CD4-positive, alpha-beta T cell treated with Interleukin-15 for 4 hours (primary cell): ENCODE measurements at places on chromosomes 11 and 22.

DNA sequence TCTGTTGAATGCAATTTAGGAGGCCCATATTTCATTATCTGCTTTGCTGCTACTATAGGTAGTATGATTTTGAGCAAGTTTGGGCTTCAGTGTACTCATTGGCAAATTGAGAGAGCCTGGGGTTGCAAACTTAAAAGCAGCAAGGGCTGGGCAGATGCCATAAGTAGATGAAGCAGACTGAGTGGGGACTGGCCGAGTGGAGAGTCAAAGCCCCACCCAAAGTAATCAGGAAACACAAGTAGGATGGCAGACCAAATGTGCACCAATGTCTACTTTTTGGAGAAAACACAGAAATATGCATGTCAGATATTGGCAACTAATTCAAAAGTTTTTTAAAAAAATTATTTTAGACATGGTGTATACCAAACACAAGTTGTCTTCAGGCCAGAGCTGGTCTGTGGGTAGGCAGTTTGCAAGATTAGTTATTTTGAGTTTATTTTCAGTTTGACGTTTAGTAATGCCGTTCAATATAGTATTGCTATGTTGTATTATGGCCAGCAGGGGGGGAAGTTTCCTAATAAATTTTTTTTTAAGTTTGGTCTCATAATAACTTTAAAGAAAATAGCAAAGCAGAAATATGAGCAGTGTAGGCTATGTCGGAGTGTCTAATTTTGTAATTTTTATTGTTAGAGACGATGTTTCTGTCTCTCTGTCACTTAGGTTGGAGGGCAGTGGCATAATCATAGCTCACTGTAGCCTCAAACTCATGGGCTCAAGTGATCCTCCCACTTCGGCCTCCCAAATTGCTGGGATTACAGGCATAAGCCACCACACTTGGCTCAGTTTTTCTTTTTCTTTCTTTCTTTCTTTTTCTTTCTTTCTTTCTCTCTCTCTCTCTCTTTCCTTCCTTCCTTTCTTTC is 105.1 kb downstream of the HIPK3 start:
- DNase-seq: peak; percentile 48

- no peak for DNase-seq
Measured at GRCh38 chr22:49727191-49727880, 100.3 kb downstream of the BRD1 start.

DNA sequence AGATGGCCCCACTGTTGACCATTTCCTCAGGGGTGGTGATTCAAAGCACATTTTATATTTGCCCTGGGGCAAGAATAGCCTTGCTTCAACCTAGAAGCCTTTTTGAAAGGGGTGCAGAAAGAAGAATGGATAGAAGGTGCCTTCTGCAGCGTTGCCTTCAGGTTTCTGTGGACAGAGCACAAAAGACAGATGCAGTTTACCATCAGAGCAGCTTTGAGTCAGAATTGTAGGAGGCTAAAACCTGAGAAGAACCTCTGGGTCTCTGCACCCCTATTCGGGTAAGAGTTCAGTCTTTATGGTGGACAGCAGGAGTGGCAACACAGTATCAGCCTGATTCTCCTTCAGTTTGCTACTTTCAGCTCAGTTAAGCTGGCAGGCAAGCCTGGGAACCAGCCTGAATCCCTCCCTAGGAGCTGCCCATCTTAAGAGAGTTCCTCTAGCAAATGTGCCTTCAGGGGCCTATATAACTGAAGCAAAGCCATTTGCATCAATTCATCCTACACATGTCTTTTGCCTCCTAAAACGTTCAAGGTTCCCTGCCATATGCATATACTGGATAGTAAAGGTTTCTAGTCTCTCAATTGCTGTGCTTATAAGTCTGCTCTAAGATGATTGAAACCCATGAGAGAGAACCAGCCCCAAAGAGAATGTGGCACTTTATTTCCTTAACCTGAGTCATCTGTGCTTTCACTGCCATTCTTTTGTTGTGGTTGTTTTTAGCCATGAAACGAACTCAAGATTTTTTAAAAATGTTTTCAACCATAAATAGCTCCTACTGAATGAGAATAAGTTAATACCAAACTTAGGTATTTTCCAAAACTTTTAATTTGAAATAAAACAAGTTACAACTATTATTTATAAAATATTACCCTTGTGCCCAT is 123.0 kb downstream of the TRIM44 start:
- no peak for DNase-seq

DNA sequence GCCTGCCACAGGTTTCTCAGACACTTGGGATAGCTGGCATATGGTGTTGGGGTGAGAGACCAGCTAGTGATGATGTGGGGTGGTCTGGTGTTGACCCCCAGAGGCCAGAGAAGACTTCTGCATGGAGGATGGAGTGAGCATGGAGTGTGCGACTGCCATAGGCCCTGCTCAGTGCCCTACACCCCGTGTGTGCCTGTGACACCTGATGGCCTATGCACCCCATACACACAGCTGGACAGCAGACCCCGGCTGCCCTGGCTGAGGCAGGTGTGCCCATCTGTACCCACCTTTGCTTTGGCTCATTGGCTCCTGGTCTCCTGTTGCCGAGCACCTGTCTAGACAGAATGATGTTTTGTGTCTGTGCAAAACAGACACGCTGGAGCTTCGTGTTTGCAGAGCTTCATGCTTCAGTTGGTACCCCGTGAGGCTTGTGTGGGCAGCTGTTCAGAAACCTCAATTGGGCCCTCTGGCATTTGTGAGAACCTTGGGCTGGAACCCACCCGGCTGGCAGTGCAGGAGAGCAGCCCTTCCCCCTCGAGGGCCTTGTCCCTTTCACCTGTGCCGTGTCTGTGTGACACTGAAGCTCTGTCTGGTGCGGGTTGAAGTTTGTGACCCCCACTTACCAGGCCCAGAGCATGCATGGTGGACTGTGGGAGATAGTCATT is 27.6 kb downstream of the BCR start:
- DNase-seq: no peak

DNA sequence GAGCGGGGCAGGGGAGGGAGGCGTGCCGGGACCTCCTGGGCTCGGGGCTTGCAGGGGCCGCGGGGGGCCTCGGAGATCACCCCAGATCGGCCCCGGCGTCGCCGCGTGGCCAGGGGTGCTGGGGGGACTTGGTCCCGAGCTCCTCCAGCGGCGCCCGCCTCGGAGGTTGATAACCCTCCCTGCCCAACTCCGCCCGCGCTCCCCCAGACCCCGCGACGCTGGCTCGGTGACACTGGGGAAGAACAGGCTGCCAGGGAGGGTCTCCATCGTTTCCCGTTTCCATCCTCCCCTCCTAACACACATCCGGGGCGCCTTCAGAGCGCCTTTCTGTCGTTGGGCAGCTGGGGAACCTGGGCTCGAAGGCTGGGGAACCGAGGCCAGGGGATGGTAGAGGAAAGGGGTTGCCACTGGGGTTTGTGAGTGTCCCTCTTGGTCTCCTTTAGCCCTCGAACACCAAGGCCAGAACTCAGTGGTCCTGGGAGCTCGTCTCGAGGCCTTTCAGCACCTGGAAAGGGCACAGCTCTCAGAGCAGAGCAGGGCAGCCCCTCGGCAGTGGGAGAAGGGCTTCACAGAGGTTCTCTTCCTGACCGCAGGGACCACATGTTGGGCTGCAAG is 431 bp downstream of the SLC37A2 start:
- no peak for DNase-seq

DNA sequence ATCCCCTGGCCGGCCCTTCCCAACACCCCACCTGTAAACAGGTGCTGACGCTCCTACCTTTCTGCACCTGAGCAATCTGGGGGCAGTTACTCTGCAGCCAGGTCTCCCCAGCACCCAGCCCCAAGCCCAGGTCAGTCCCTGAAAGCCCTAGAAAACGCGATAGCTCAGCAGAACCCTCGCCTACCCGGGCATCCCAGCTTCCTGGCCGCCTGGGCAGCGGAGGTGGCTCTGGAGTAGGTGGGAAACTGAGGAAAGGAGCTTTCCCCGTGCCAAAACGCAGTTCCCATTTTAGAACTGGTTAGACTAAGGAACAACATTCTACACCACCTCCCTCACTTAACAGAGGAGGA is 445 bp downstream of the SYTL2 start:
- DNase-seq: no peak

- DNase-seq: no peak
Measured at GRCh38 chr11:6328321-6328720, 8.0 kb upstream of the CAVIN3 start.

GRCh38 chr11:14455648-14456430 is 43.8 kb downstream of the COPB1 start:
- DNase-seq: no peak

GRCh38 chr11:76659672-76660532 is 10.6 kb downstream of the LRRC32 start:
- DNase-seq: no peak

- DNase-seq: no peak
Measured at GRCh38 chr11:16194566-16194965, 161.8 kb downstream of the SOX6 start.

- DNase-seq: no peak
Measured at GRCh38 chr22:43152003-43152356, 621 bp downstream of the TSPO start.

DNA sequence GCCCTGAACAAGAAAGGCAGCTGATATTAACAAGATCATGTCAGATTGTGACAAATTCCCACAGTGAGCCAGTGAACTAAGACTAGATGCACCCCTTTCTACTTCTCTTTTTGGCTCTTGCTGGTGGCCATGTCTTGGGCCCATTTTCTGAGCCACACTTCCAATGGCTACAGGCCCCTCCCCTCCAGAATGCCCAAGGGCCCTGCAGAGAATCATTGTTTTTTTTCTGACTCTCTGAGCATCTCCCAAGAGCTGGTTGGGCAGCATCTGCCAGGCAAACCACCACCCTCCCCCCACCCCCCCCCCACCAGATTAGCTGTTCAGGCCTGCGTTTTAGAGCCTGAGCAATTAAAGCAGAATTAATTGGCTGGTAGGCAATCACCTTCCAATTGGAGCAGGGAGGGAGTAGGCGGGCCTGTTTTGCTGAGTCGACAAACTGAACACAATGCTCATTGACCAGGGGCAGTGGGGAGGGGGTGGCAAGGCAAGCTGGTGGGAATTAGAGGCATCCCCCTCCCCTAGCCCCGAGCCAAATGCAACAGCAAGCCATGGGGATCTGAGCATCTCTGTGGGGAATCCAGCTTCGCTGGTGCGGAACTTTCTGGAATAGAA is 541.4 kb downstream of the MN1 start:
- no peak for DNase-seq

- no peak for DNase-seq
Measured at GRCh38 chr11:18108254-18108653, 2.4 kb upstream of the SAAL1 start.

DNA sequence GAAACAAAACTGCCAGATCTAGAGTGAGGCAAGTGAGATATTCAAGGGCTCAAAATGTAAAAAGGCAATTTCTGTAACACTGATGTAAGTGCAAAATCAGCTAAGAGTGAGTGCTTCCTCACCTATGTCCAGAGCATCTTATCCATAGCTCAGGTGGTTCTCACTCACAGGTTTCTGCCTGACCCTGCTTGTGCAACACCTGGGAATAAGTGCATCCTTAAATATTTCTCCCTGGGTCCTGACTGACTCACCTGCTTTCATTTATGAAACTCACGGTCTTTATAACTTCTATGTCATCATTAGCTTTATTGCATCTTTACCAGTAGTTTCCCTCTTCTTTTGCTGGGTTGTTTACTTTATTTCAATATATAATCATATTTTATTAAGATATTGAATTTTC is 260.6 kb downstream of the CNTN5 start:
- no peak for DNase-seq

DNA sequence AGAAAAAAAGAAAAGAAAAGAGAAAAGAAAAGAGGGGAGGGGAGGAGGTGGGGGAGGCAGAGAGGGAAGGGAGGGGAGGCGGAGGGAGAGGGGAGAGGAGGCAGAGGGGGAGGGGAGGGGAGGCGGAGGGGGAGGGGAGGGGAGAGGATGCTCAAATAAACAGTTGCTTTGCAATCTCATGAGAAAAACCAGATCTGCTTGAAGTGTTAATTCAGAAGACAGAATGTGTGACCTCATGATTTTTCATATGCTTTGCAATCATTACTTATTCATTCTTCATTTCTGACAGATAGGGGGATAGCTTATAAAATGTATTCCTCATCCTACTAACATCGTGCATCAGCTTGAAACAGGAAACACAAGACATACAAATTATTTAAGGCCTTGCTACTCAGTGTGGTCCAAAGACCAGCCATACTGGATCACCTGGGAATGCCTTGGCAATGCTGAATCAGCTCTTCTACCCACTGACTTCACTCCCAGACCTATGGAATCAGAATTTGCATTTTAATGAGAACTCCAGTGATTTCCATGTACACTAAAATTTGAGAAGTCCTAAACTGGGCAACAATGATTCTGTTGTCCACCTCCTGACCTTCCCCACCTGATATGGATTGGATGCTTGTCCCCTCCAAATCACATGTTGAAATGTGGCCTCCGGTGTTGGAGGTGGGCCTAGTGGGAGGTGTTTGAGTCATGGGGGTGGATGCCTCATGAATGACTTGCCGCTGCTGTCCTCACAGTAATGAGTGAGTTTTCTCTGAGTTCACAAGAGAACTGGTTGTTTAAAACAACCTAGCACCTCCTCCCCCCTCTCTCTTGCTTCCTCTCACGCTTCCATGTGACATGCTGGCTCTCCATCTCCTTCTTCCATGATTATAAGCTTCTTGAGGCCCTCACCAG is 69.2 kb downstream of the CCDC34 start:
- DNase-seq: no peak

DNA sequence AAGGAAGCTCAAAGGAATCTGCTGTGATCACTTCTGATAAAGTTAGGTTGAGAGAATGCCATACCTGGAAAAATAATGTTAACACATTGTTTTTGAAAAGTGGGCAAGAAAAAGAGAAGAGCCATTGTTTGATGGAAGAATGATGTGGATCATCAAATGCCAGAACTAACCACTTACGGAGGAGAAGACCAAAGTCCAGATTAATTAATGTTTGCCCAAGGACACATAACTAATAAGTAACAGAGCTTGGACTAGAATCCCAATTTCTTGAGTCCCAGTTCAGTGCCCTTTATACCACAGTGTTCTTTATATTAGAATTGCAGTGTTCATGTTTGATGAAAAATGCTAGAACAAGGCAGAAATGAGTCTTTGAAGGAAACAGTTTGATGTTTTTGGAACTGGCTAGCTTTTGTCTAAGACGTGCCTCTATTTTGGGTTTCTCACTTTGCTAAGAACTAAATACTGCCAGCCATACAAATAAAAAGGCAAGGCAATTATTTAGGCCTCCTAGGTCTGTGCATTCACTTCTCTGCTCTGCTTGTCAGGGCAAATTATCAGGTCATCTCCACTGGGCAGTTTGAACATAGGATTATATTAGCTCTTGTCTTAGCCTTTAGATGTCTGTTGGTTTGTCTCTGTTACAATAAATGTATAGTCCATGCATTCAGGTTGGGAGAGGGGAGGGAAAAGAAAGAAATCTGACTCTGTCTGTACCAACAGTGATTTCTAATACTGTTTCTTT is 72.3 kb downstream of the TRIM44 start:
- no peak for DNase-seq
